ENCODE measurements at places on chromosomes 16 and 17. TPM values are rescaled to one million over a fixed set of nuclear protein-coding genes. Genes with fewer than 3 reads are reported as not detected.

DNA sequence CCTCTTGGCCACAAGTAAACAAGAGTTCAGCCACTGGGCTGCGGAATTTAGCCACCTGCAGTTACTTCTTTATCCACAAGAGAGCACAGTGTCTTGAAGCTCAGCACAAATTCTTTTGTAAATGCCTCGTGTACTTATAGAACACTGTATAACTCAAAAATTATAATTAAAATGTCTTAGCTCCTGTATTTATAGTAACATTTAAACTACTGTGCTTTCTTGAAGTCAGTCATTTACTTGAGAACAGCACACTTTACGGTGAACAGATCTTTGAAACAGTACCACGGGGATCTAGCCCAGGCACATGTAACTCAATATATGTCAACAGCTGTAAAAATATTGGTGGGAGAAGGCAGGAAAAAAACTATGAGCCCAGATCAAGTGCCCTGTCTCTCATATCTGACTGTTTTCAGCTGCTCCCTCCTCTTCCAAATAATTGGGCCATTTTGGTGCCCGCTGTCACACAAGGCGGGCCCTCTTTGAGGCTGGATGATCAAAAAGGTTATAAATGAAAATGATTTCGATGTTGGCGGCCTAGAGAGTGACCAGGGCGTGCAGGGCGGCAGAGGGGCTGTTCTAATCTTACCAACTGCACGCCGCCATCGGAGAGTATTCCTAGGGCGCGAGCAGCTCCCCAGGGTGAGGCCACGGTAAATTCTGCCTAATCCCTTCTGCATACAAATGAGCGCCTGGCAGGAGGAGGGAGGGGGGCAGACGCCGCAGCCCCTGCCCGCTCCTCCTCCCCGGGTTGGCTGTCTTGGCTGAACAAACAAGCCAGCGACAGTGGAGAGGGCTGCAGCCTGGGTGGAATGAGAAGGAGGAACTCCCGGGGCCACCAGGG is 183.2 kb downstream of the C16orf78 start:
- H3K4me1 ChIP-seq: no peaks in the 10 kb centered on the region
- H3K4me3 ChIP-seq: no peak overlapping the region
- peaks cover 25% of the 10 kb centered on the region for H3K27me3 ChIP-seq
- DNase-seq: peak; percentile 22
- no peaks in the 10 kb centered on the region for H3K36me3 ChIP-seq

DNA sequence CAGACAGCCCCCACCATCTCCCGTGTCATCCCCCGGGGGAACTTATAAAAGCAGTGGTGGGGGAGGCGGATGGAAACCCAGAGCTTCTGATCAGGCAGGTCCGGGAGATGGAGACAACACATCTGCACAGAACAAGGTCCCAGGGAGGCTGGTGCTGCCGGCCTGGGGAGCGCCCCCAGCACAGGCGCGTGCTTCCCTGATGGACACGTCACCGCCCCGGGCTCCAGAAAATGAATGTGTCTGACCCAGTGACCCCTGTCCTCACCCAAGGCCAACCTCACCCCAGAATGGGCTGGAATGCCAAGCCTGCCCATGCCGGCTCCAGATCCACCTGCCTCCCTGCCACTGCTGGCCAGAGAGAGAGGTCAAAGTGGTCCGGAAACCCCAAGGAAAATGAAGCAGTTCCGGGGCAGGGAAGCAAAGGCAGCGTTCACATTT is 12.5 kb downstream of the SLC7A5 start:
- H3K27me3 ChIP-seq: no peaks in the 10 kb centered on the region
- DNase-seq: no peak
- H3K36me3 ChIP-seq: peaks cover 83% of the 10 kb centered on the region
- peaks cover 88% of the 10 kb centered on the region for H3K4me1 ChIP-seq
- no peak overlapping the region for H3K4me3 ChIP-seq
- H3K27ac ChIP-seq: peak overlapping the region; percentile 23

DNA sequence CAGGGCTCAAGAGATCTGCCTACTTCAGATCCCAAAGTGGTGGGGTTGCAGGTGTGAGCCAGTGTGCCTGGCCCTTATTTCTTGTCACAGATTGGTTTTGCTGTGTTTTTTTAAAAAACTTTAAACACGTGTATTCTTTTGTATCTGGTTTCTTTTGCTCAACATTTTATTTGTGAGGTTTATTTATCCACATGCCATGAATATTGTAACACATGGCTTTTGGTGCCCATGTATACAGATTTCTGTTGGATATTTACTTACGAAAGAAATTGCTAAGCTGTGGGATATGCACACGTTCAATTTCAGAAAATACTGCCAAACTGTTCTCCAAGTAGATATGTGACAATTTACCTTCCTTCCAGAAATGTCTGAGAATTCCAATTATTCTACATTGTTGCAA is 18.7 kb upstream of the IL34 start:
- no peak overlapping the region for H3K27ac ChIP-seq
- no peaks in the 10 kb centered on the region for H3K36me3 ChIP-seq
- no peak overlapping the region for H3K4me3 ChIP-seq
- DNase-seq: no peak

DNA sequence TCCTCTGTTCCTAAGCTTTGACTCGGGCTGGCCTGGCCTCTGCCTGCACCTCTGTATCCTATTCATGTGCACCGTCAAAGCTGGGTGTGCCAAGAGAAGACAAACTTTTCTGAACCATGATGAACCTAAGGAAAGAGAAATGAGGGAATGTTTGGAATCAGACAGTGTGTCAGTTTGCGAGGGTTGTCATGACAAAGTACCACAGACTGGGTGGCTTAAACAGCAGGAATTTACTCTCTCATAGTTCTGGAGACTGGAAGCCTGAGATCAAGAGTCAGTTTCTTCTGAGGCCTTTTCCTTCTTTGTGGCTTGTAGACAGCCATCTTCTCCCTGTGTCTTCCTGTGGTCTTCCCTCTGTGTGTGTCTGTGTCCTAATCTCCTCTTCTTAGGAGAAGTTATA is 129.0 kb downstream of the KATNIP start:
- no peaks in the 10 kb centered on the region for H3K27me3 ChIP-seq
- no peak overlapping the region for H3K27ac ChIP-seq
- H3K4me3 ChIP-seq: no peak overlapping the region
- no peak for DNase-seq
- no peaks in the 10 kb centered on the region for H3K4me1 ChIP-seq
- no peaks in the 10 kb centered on the region for H3K36me3 ChIP-seq

- no peaks in the 10 kb centered on the region for H3K27me3 ChIP-seq
- H3K4me1 ChIP-seq: no peaks in the 10 kb centered on the region
- H3K27ac ChIP-seq: no peak overlapping the region
- no peak overlapping the region for H3K4me3 ChIP-seq
These were observed 94.8 kb downstream of the TNFRSF13B start for GRCh38 chr17:16877099-16877498.

DNA sequence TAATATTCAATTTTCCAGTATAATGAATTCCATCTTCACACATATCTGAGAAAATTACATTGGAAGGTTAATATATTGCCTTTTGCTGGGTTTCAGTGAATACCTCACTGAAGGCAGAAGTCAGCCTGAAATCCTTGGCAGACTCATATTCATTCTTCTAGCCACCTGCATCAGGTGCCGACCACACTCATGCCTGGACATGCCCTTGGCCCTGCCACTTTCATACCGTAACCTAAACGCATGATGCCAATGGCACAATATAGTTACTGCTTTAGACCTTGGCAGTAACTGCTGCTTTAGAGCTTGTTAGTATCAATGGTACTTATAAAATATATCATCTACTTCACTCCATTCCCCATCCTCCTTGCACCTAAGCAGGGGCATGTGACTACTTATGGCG is 817.6 kb upstream of the CDH8 start:
- H3K4me3 ChIP-seq: no peak overlapping the region
- no peak overlapping the region for H3K27ac ChIP-seq
- H3K27me3 ChIP-seq: no peaks in the 10 kb centered on the region
- no peaks in the 10 kb centered on the region for H3K4me1 ChIP-seq

GRCh38 chr16:85402910-85403692 is 210.0 kb upstream of the GSE1 start:
- no peaks in the 10 kb centered on the region for H3K36me3 ChIP-seq
- peaks cover 43% of the 10 kb centered on the region for H3K4me1 ChIP-seq

The ANKFY1 gene
- 27.6 TPM for total RNA-seq

The IL34 gene
- 0.25 TPM for total RNA-seq

GRCh38 chr17:57649731-57650484 is 95.2 kb downstream of the CCDC182 start:
- no peak for DNase-seq
- H3K27me3 ChIP-seq: no peaks in the 10 kb centered on the region
- H3K4me1 ChIP-seq: no peaks in the 10 kb centered on the region
- no peak overlapping the region for H3K27ac ChIP-seq
- no peaks in the 10 kb centered on the region for H3K36me3 ChIP-seq

DNA sequence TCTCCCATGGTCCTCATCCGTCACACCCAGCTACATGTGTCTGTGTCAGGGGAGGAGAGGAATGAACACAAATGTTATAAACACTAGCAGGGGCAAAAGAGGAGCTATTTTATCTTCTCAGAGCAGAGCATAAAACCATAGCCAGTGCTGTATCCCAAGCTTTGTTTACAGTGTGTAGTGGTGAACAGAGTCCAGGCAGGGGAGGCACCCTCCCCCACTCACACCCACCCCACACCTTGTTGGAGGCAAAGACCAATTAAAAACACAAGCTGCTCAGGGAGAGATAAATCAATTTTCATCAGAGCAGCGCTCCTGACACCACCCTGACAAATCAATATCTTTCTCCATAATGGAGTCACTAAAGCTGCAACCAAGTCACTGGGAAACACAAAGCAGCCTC is 132.6 kb upstream of the CCL2 start:
- H3K27ac ChIP-seq: no peak overlapping the region
- DNase-seq: no peak
- H3K27me3 ChIP-seq: peaks cover 14% of the 10 kb centered on the region
- no peaks in the 10 kb centered on the region for H3K36me3 ChIP-seq
- H3K4me3 ChIP-seq: no peak overlapping the region
- H3K4me1 ChIP-seq: no peaks in the 10 kb centered on the region

- DNase-seq: peak; percentile 13
- H3K4me1 ChIP-seq: no peaks in the 10 kb centered on the region
- no peak overlapping the region for H3K27ac ChIP-seq
- no peaks in the 10 kb centered on the region for H3K36me3 ChIP-seq
These were observed 210.9 kb downstream of the ZFHX3 start for GRCh38 chr16:72836985-72837384.
